ENCODE measurements at places on chromosomes 11 and 22. TPM values are rescaled to one million over a fixed set of nuclear protein-coding genes. Genes with fewer than 3 reads are reported as not detected.

Gene AIP
- 63.1 TPM for total RNA-seq

Gene C11orf21
- 1.4 TPM for total RNA-seq

- DNase-seq = no peak
- no peak overlapping the region for H3K4me3 ChIP-seq
- peaks cover 2% of the 10 kb centered on the region for H3K36me3 ChIP-seq
Measured at GRCh38 chr11:102407901-102408300, 44.7 kb downstream of the TMEM123 start.

Gene TOM1
- total RNA-seq = 49.5 TPM

Gene ABCC8
- total RNA-seq = 0.32 TPM

Gene IL17REL
- total RNA-seq = not detected

DNA sequence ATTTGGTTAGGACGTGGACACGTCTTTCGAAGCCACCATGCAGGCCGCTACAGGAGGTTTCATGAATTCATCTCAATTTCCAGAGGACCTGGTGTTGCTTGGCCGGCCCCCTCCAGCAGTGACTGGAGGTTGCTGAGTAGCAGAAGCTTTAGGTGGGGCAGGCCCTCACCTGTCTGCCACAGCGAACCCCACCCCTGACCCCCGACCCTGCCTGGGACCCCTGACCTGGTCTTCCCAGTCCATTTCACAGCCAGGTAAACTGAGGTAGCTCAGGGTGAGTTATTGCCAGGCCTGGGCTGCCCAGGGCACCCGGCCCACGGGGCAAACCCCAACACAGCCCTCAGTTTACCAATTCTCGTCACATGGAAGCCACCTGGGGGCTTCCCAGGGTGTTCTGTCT lies 39.1 kb upstream of the SMIM38 start:
- no peaks in the 10 kb centered on the region for H3K27me3 ChIP-seq
- H3K4me1 ChIP-seq = no peaks in the 10 kb centered on the region
- no peaks in the 10 kb centered on the region for H3K36me3 ChIP-seq
- no peak overlapping the region for H3K4me3 ChIP-seq
- peak; percentile 62 for DNase-seq

Gene C22orf31
- not detected for total RNA-seq

GRCh38 chr22:47891609-47892008 lies 1129.2 kb downstream of the TBC1D22A start:
- no peaks in the 10 kb centered on the region for H3K4me1 ChIP-seq
- no peak overlapping the region for H3K4me3 ChIP-seq
- no peaks in the 10 kb centered on the region for H3K27me3 ChIP-seq
- DNase-seq = no peak
- no peaks in the 10 kb centered on the region for H3K36me3 ChIP-seq
- H3K27ac ChIP-seq = no peak overlapping the region

Gene AMBRA1
- total RNA-seq = 27.8 TPM

Gene BAIAP2L2
- total RNA-seq = 0.26 TPM

GRCh38 chr22:24466716-24467328 lies 28.3 kb upstream of the UPB1 start:
- no peaks in the 10 kb centered on the region for H3K36me3 ChIP-seq
- no peak overlapping the region for H3K4me3 ChIP-seq
- no peaks in the 10 kb centered on the region for H3K27me3 ChIP-seq
- H3K27ac ChIP-seq = no peak overlapping the region
- no peak for DNase-seq
- H3K4me1 ChIP-seq = peaks cover 15% of the 10 kb centered on the region

GRCh38 chr22:25050566-25050965 lies 98.0 kb downstream of the KIAA1671 start:
- H3K4me1 ChIP-seq = no peaks in the 10 kb centered on the region
- H3K36me3 ChIP-seq = no peaks in the 10 kb centered on the region
- H3K27ac ChIP-seq = no peak overlapping the region
- no peak overlapping the region for H3K4me3 ChIP-seq
- no peaks in the 10 kb centered on the region for H3K27me3 ChIP-seq

Data from aorta (tissue), 5 donors.